Neural progenitor cell (in vitro differentiated cells): ENCODE measurements at places on chromosomes 11 and 22. TPM values are rescaled to one million over a fixed set of nuclear protein-coding genes. Genes with fewer than 3 reads are reported as not detected.

DNA sequence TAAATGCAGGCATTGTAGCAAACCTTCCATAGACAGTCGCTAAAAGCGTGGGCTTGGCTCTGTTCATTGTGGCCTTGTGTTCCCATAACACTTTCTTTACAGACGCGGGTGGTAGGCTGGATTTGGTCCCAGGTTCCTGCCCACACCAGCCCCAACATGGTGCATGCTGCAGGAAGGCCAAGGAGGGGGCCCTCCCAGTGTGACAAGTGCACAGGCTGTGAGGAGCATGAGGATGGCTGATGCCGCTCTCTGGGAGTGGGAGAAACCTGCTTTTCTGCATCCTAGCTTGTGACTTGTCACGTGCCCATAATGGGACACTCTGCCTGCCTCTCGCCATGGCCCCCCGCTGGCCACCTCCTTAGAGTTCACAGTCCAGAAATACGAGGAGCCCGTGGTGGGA, 161.8 kb upstream of the B3GAT1 start:
- no peak for DNase-seq
- no peaks in the 10 kb centered on the region for H3K27me3 ChIP-seq
- H3K36me3 ChIP-seq = no peaks in the 10 kb centered on the region
- H3K4me1 ChIP-seq = peaks cover 14% of the 10 kb centered on the region
- no peak overlapping the region for H3K4me3 ChIP-seq

The CHST1 gene
- total RNA-seq = 0.53 TPM in 1 of 2 replicates, not detected in the other

The SGSM1 gene
- 1.1 and 1.8 TPM in 2 replicates for total RNA-seq

DNA sequence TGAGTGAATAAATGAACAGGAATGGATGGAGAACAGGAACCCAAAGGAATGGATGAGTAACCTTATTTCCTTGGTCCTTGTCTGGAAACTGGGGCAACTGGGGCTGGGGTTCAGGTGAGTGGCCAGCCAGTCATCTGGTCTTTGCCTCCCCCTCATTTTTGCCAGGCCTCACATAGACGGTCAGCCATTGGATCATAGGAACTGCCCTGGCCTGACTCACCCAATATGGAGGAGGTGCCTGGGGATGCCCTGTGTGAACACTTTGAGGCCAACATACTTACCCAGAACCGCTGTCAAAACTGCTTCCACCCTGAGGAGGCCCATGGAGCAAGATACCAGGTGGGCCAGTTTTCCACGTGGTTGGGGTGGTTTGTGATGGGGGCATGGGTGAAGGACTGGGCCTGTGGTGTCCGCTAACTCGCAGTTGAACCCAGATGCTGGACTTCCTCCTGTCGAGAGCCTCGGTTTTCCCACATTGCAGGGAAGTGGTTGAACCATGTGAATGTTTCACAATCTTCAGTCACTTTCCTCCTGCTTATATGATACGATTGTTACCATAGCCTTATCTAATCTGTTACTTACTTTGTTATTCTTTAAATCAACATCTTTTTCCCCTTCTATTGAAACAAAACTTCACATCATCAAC, 4.4 kb downstream of the TRIOBP start:
- no peak overlapping the region for H3K27ac ChIP-seq
- no peaks in the 10 kb centered on the region for H3K27me3 ChIP-seq
- H3K4me1 ChIP-seq = peaks cover 4% of the 10 kb centered on the region
- no peak for DNase-seq
- H3K36me3 ChIP-seq = no peaks in the 10 kb centered on the region

DNA sequence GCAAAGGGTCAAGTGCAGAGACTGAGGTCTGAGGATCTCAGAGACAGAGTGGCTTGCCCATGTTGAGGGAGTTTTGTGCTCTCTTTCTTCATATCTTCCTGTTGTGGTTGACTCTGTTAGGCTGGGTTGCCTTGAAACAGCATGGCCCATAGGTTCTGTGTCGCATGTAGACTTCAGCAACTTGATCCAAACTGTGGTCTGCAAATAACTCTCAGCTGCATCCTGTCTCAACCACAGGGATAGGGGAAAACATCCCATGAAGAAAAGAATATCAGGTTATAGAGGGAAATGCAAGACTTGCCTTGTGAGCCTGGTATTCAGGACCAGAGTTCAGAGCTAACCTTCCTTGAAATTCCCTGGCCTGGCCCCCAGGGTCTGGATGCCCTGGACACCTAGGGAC, 69.4 kb downstream of the FLI1 start:
- H3K36me3 ChIP-seq = no peaks in the 10 kb centered on the region
- H3K27me3 ChIP-seq = no peaks in the 10 kb centered on the region
- no peak overlapping the region for H3K4me3 ChIP-seq
- peaks cover 12% of the 10 kb centered on the region for H3K4me1 ChIP-seq
- no peak overlapping the region for H3K27ac ChIP-seq
- no peak for DNase-seq

GRCh38 chr11:18310800-18311340, 11.1 kb downstream of the HPS5 start:
- H3K36me3 ChIP-seq = no peaks in the 10 kb centered on the region
- no peaks in the 10 kb centered on the region for H3K4me1 ChIP-seq
- no peak for DNase-seq
- no peak overlapping the region for H3K27ac ChIP-seq
- no peaks in the 10 kb centered on the region for H3K27me3 ChIP-seq

DNA sequence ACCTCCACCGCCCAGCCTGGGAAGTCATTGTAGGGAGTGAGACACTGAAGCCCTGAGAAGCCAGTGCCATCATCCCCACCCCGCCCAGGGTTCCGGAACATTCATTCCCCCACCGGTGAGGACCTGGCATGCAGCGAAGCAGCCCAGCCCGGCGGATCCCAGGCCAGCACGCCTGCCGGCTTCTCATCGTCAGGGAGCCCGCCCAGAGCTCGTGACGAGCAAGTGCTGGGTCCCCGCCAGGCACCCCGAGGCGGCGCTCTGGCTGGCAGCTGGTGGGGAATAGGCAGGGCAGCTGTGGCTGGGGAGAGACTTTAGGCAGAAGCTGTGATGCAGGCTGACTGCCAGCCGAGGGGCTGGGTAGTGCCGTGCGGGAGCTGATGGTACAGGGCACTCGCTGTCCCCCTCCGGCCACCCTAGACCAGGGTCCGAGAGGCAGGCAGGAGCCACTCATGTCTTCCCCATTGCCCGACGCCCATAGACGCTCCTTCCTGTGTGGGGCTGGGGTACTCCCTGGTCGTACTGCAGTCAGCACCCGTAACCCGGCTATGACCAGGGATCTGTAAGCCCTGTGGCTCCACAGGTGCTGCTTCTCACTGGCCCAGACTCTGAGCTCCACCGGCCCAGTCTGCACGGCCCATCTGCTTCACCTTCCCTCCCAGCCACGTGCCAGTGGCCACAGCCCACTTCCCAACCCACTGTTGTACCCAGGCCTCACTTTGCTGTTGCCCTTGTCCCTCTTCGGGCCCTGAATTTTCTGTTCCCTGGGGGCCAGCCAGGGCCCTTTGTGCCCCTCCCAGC, 24.5 kb upstream of the CABP7 start:
- H3K36me3 ChIP-seq = no peaks in the 10 kb centered on the region
- no peak overlapping the region for H3K4me3 ChIP-seq
- DNase-seq = no peak
- H3K27me3 ChIP-seq = peaks cover 4% of the 10 kb centered on the region

The NOX4 gene
- 3.3 and 7.1 TPM in 2 replicates for total RNA-seq

The ZBTB16 gene
- total RNA-seq = 17.7 and 29.7 TPM in 2 replicates

DNA sequence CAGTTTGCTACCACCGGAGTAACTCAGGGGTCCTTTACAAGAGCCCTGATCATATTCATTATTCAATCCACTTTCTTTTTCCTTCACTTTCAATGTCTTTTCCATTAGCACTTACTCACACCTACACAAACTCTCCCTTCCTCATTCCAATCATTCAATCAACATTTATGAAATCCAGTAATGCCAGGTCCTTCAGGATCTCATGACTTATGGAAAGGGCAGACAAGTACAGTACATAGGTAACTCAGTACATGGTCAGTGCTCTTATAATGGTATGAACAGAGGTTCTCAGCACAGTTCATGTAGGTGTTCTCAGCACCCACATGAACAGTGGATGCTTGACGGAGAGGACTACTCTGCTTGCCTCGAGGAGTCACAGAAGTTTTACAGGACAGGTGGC, 106.6 kb downstream of the USP35 start:
- H3K27me3 ChIP-seq = no peaks in the 10 kb centered on the region
- H3K4me3 ChIP-seq = no peak overlapping the region
- DNase-seq = no peak
- peaks cover 42% of the 10 kb centered on the region for H3K4me1 ChIP-seq
- no peak overlapping the region for H3K27ac ChIP-seq

DNA sequence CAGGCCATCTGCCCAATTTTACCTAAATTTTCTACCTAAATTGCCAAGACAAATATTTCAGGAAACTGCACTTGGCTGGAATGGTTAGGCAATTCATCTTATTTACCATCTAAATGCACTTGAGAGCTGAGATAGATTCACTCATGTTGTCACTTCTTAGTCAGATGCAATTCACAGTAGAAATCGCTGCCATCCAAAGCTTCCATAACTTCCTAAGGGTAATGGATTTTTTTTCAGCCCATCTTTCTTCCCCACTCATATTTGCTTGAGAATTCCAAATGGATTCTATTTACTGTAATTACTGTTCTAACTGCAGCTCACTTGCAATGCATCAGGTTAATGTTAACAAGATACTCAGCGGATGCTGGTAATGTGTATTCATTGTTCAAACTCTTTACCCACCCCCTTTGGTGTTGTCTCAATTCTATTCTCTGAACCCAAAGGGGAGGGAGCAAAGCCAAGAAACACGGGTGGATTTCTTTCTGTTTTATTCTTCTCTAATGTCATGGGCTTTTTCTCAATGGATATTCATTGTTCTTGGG, 96.0 kb downstream of the TENM4 start:
- no peak overlapping the region for H3K27ac ChIP-seq
- H3K27me3 ChIP-seq = no peaks in the 10 kb centered on the region
- DNase-seq = no peak
- no peaks in the 10 kb centered on the region for H3K36me3 ChIP-seq
- H3K4me1 ChIP-seq = no peaks in the 10 kb centered on the region

The GALR3 gene
- 0.37 TPM in 1 of 2 replicates, not detected in the other for total RNA-seq

GRCh38 chr11:65555693-65556231, 2.4 kb downstream of the LTBP3 start:
- peaks cover 34% of the 10 kb centered on the region for H3K4me1 ChIP-seq
- H3K27me3 ChIP-seq = peaks cover 89% of the 10 kb centered on the region
- H3K27ac ChIP-seq = no peak overlapping the region
- no peaks in the 10 kb centered on the region for H3K36me3 ChIP-seq
- no peak for DNase-seq

DNA sequence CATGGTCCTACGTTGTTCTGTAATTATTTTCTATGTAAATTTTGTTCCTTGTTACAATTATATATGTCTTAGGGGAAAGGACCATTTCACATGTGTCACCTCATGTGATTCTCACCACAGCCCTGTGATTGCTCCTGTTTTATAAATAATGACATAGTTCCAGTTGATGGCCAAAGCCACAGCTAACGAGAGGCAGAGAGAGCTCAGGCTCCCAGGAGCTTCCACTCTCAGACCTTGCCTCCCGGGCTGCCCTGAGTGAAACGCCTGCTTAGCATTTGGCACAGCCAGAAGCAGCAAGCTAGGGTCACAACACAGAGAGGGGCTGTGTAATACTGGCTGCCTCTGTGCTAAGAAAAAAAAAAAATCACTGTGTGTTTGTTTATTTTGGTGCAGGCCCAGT, 5.9 kb downstream of the TMEM121B start:
- no peaks in the 10 kb centered on the region for H3K36me3 ChIP-seq
- H3K27me3 ChIP-seq = peaks cover 10% of the 10 kb centered on the region
- H3K4me1 ChIP-seq = peaks cover 23% of the 10 kb centered on the region

GRCh38 chr11:19567996-19568395, 144.6 kb upstream of the NAV2 start:
- no peaks in the 10 kb centered on the region for H3K36me3 ChIP-seq
- no peak overlapping the region for H3K27ac ChIP-seq
- H3K4me3 ChIP-seq = no peak overlapping the region
- DNase-seq = no peak
- no peaks in the 10 kb centered on the region for H3K27me3 ChIP-seq

- H3K27me3 ChIP-seq = no peaks in the 10 kb centered on the region
- peaks cover 4% of the 10 kb centered on the region for H3K36me3 ChIP-seq
- peaks cover 6% of the 10 kb centered on the region for H3K4me1 ChIP-seq
These were observed 62.6 kb downstream of the SWAP70 start for GRCh38 chr11:9726321-9727022.

- H3K27ac ChIP-seq = no peak overlapping the region
- H3K4me1 ChIP-seq = no peaks in the 10 kb centered on the region
- DNase-seq = no peak
- H3K36me3 ChIP-seq = no peaks in the 10 kb centered on the region
These were observed 42.6 kb downstream of the FAM227A start for GRCh38 chr22:38613588-38613987.

The C11orf97 gene
- total RNA-seq = not detected in 2 replicates

DNA sequence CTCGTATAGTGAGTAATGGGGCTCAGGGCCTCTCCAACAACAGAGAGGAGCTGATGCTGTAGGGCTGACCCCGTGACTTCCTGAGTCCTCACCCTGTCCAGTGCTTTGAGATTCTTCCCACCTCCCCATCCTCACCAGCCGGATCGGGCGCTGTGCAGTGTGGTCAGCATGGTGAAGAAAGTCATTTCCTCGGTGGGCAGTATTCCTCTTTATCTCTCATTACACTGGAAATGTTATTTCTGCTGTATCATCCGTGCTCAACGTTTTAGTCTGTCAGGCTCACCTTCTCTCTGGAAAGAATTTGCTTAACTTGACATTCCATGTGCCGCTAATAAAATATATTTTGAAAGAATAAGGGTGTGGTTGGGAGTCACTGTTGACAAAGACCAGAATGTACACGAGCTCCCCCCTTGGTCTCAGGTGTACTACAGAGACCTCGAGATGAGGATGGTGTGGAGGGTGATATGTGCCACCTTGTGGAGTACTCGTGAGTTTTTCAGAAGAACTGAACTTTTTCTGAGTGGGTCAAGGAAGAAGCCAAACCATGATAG, 25.7 kb upstream of the SCGB1A1 start:
- H3K4me1 ChIP-seq = peaks cover 5% of the 10 kb centered on the region
- no peak overlapping the region for H3K27ac ChIP-seq
- no peaks in the 10 kb centered on the region for H3K27me3 ChIP-seq
- DNase-seq = no peak

The FGF3 gene
- total RNA-seq = not detected in 2 replicates

DNA sequence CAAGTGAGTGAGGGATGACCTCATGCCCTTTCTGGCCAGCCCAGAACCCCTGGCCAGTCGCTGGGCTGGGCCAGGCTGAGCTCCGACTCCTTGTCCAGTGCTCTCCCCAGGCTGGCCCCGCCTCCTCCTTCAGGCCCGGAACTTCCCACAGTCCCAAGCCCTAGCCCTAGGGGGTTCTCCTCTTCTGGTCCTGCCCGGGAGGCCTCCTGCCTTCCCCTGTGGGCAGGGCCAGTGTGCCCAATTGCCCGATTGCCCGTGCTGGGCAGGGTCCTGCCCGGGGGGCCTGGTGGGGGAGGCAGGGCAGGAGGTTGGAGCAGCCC, 4.2 kb downstream of the TCIRG1 start:
- H3K27ac ChIP-seq = no peak overlapping the region
- no peaks in the 10 kb centered on the region for H3K27me3 ChIP-seq
- H3K4me3 ChIP-seq = no peak overlapping the region
- H3K36me3 ChIP-seq = no peaks in the 10 kb centered on the region

The PYGM gene
- total RNA-seq = 1.4 and 2.2 TPM in 2 replicates

The TTC28 gene
- 44.4 and 46.2 TPM in 2 replicates for total RNA-seq
